ENCODE measurements at places on chromosomes 12 and 14.
A peak's percentile ranks its signal among the peaks of the same experiment; 100 is the strongest.

DNA sequence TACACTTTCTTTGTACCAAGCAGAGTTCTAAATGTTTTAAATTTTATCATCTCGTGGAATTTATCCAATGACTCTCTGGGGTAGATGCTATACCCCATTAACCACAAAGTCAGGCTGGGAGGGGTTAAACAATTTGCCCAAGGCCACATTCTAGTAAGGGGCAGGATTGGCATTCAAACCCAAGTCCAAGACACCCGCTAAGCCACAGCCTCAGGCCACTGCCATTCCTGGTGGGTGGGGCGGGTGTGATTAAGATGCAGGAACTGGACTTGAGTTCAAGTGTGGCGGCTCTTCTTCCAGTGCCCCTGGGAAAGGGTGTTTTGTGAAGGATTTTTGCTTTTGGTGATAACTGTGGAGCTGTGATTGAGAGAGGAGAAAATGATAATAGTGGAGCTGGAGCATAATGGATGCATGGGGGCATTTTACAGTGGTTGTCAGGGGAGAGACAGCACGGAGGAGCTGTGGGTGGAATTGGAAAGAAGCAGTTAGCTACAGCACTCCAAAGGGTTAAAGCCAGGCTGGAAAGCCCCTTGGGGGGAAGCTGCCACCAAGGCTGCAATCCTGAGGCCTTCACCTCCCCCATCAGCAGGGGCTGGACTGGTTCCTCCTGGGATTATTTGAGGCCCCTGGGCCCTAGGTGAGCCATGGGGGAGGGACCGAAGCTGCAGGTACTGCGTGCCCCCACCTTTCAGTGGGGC is 1.0 kb upstream of the VRTN start:
- no peak for DNase-seq

DNA sequence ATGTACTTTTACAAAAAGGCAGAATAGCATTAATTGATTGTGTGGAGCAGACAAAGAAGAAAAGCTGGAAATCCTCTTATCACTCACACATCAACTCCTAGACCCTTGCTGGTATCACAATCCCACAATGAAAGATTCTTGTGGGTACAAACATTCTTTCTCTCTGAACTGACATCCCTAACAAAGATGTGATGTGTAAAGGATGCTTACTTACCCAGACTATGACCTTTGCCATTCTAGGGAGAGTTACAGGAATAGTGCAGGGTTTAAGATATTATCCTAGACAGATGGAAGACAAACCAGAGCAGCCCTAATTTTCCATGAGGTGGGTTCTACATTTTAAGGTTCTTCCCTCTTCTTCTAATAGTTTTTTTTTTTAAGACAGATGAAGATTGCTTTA is 60.4 kb upstream of the SLC6A15 start:
- DNase-seq: no peak

DNA sequence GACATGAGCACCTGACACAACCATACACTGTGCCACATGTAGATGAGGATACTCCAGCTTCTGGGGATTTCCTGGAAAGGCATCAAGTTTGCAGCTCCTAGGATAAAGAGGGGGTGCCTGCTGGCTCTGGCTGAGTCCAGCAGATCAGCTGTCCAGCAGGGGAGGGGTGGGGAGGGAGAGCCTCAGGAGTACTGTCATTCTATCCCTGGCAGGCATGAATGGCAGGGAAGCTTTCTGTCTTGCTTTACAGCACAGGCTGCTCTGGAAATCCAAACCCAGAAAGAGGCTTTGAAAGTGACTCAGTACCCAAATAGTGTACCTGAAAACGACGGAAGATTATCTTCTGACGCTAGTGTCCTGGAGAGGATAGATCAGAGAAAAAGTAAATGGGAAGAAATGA is 32.2 kb downstream of the SLC8A3 start:
- DNase-seq: no peak

GRCh38 chr14:103775506-103775905 is 59.9 kb downstream of the ZFYVE21 start:
- DNase-seq: no peak

- no peak for DNase-seq
These were observed 67.0 kb downstream of the FBXW8 start for GRCh38 chr12:116977465-116978380.

DNA sequence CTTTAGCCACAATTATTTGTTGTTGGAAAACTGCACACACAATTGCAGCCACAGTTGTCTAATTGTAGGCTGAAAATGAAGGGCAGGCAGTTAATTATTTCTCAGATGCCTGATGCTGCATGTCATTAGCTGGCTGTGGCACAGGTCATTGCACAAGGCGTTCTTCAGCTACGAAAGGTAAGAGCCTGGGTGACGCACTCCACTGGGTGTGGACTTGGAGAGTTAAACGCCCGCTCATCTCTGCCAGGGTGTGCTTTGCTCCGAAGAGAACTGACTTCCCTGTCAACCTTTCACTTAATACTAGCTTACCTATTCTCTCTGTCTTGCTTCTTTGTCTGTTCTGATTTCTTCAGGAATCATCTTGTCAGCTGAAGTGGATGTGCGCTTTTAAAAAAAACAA is 91.4 kb upstream of the CPM start:
- DNase-seq: no peak

DNA sequence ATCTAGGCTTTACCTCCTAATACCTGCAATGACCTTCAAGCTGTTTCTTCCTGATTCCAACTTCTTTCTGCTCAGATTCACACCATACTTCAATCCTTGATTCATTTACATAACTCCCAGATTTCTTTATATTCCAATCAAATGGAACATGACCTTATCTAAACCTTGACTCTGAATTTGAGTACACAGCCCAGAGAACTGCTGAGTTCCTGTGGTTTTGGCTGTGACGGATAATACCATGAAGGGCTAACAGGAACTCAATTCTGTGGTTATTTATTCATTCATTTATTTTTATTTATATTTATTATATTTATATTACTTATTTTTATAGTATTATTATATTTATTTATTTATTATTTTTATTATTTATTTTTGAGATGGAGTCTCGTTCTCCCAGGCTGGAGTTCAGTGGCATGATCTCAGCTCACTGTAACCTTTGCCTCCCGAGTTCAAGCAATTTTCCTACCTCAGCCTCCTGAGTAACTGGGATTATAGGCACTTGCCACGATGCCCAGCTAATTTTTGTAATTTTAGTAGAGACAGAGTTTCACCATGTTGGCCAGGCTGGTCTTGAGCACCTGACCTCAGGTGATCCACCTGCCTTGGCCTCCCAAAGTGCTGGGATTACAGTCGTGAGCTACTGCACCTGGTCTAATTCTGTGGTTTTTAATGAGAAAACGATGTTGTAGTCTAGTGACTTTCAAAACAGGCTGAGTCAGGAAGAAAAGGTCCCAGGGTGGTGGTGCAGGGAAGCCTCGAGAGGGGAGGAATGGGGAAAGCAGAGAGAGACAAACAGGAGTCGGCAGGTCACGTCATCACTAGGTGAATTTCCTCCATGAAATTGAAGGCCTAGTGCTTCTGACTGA is 11.7 kb downstream of the APOLD1 start:
- no peak for DNase-seq

- peak; percentile 83 for DNase-seq
These were observed 119.3 kb upstream of the MDM1 start for GRCh38 chr12:68451261-68452077.

DNA sequence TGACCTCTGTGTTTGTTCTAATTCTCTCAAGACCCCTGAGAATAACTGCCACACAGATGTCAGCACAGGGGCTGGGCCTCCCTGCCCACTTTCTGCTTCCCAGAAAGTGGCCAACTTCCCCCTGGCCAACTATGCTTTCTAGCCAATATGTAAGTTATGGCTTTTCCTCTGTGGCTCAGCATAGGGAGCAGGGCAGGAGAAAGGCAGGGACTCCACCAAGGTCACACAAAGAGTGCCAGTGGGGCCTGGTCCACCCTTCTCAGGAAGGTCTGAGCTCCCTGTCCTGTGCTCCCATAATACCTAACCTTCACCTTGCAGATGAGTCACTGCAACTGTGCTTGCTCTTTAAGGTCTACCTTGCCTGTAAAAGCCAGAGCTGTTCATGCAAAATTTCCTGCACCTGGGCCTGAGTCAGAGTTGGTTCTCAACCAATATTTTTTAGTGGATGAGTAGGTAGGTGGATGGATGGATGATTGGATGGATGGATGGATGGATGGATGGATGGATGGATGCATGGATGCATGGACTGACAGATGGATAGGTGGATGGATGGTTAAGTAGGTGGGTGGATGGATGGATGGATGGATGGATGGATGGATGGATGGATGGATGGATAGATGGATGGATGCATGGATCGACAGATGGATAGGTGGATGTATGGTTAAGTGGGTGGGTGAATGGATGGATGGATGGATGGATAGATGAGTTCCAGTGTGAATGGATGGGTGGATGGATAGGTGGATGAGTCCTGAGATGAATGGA is 64.2 kb downstream of the DIO3 start:
- no peak for DNase-seq

DNA sequence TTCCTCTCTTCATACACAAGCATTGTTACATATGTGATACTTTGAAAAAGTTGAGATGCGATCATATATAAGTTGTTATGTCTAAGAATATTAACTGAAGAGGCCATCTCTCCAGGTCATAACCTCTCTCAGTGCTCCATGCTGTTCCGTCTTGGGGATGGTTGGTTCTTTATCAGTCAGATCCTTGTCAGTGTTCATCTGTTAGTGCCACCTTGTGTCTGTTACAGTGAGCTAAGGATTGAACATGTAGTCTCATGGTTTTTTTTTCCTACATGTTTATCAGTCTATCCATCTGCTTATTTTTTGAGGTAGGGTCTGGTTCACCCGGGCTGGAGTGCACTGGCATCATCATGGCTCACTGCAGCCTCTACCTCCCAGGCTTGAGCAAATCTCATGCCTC is 30.5 kb downstream of the EP400 start:
- no peak for DNase-seq

- no peak for DNase-seq
These were observed 149.0 kb upstream of the SEL1L start for GRCh38 chr14:81682701-81683100.

DNA sequence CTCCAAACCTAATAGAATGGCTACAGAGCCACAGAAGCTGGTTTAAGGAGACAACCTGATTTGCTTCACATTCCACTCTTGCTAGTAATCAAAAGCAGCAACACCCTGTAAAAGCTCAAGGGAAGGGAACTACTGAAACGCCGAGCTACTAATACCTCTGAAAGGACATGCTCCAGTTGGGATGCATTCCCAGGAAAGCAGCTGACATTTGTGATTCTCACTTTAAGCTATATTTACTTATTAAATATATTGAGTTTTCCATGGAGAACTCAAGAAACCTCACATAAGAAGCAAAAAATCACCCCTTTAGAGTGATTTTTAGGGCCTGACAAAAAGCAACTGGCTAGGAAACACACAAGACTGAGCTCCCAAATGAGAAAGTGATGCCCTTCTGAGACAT is 1073.0 kb upstream of the FLRT2 start:
- no peak for DNase-seq

DNA sequence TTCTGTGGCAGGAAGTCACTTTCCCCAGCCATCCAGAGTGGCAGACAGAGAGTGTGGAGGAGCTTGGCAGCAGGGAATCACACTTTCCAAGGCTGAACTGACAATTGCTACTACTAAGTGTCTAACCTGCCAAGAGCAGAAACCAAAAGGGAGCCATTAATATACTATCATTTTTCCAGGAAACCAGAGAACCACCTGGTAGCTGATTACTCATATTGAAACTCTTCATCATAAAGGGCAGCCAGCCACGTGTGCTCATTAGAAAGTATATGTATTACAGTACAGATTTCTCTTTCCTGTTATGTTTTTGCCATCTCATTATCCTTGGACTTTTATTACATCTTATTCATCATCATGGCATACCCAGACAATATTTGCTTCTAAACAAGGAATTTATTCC is 374.9 kb downstream of the GXYLT1 start:
- DNase-seq: no peak

DNA sequence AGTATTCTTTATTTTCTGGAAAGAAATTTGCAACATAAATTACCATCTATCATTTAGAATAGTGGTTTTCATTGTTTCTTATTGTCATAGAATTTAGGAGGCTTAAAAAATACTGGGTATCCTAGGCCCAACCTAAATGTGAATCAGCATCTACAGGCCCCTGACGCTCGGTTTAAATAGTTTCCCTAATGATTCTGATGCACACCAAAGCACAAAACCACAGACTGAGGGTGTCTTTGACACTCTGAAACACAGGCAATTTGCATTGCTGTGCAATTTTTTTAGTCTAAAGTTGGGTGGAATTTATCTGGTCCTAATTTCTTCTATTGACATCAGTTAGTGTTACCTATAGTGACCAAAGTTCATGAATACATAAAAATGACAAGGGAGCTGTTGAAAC is 87.6 kb upstream of the SSTR1 start:
- no peak for DNase-seq

- DNase-seq: no peak
These were observed 7.0 kb upstream of the NUAK1 start for GRCh38 chr12:106145539-106146447.

- no peak for DNase-seq
These were observed 55.7 kb upstream of the OVCH1 start for GRCh38 chr12:29552994-29553748.

DNA sequence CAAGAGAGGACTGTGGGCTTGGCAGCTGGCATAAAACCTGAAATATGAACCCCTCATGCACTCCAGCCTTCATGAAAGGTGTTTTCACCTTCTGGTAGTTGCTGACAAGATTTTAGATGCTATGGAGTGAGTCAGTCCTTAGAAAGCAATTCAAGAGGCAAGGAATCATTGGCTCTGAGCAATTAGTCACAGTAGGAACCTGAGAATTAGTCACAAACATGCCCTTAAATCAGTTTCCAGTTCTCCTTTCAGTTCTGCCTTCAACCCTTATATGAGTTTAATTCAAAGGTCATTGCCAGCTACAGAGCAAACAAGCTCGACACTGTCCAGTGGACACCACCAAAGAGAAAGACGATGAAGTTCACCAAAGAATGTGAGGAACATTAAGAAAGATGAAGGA is 472.3 kb downstream of the GLT1D1 start:
- DNase-seq: no peak

DNA sequence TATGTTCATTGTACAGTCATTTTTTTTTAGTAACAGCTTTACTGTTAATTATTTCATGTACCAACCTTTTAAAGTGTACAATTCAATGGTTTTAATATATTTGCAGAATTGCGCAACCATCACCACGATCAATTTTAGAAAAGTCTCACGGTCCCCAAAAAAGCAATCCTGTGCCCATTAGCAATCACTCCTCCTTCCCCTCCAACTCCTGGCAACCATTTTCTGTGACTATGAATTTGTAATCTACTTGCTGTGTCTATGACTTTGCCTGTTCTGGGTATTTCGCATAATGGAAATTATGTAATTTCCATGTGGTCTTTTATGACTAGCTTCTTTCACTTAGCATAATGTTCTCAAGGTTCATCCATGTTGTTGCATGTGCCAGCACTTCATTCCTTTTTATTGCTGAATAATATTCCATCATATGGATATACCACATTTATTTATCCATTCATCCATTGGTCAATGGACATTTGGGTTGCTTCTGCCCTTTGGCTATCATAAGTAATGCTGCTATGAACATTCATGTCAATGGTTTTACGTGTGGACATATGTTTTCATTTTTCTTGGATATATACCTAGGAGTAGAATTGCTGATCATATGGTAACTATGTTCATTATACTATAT is 9.9 kb downstream of the KICS2 start:
- DNase-seq: no peak

All from femur (tissue), 1 donor.